ENCODE measurements at places on chromosomes 13 and 19. TPM values are rescaled to one million over a fixed set of nuclear protein-coding genes. Genes with fewer than 3 reads are reported as not detected.

DNA sequence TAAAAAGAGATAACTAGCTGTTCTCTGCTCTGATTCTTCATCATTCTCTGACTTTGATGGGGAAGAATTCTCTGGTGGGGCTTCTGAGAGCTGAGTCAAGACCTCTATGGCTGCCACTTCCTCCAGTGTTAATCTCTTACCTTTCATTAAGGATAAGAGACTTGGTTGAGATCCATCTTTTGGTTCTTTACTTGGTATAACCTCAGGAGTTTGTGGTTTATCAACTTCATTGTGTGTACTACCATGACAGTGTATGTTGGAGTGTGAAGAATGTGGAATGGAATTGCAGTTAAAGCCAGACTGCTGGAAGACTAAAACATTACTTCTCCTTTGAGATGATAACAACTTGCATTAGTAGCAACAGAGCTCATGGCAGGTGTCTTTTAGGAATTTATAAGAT is 222.0 kb downstream of the SLITRK5 start:
- no peak for DNase-seq

DNA sequence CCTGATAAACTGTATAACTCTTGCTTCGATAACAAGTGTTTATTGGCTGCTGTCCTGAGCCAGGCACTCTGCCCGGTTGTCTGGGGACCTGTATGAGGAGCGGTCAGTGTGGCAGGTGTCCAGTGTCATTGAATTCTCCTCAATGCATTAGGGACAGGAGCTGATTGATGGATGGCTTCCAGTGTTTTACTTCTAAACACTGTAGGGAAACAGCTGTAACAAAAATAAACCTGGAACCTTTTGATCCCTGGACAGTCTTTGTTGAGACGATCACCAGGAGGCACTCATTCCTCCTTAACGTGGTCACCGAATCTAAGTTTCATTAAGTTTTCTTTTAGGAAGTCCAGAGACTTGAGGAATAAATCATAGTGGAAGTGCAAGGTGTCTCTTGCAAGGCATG is 17.9 kb downstream of the UBAC2 start:
- no peak for DNase-seq

The ZNF329 gene
- 1.9 TPM for total RNA-seq

The IRGC gene
- not detected for total RNA-seq

DNA sequence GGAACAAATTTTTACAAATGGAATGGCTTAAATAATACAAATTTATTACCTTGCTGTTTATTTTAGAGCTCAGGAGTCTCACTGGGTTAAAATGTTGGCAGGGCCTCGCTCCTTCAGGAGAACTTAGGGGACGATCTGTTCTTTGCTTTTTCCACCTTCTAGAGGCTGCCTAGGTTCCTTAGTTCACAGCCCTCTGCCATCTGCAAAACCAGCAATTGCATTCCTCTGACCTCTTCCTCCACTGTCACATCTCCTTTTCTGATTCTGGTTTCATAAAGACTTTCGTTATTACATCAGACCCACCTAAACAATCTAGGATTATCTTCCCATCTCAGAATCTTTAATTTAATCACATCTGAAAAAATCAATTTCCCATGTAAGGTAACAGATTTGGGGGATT is 249.6 kb upstream of the SPRY2 start:
- DNase-seq: no peak

DNA sequence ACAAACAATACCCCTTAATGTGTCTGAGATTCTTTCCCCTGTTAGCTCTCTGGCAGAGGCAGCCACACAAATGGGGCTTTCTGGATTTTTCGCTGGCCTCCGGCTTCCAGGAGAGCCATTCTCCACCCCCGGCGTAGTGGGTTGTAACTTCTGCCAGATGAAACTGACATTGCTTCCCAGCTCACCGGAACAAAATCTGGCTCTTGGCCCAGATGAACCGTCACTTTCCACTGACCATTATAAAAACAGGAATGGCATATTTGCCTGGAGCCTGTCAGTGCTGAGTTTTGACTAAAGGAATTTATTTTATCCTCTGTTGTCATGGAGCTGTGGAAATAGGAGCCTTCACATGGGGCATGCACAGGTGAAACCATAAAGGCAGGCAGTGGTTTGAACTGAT is 120.6 kb upstream of the GPR12 start:
- no peak for DNase-seq

GRCh38 chr13:21901811-21902708 is 231.2 kb downstream of the FGF9 start:
- no peak for DNase-seq

DNA sequence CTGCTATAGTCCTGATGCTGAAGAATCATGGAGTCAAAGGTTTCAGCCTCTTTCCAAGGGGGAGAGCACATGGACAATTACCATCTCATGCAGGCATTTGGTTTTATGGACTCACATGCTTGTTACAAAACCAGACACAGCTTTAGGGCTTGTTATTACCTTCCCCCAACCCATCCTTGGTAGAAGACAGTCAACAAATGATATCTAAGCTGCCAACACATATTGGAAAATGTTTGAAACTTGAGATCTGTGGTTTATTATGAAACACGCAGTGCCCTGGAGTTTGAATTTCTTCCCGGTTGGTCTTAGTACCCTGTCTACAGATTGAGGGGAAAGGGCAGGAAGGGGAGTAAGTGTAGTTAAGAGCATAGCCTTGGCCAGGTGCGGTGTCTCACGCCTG is 12.5 kb upstream of the CYP2A6 start:
- DNase-seq: no peak

The NLRP5 gene
- total RNA-seq: not detected

The ZNF546 gene
- 6.1 TPM for total RNA-seq

The ZNF649 gene
- total RNA-seq: 12.3 TPM

DNA sequence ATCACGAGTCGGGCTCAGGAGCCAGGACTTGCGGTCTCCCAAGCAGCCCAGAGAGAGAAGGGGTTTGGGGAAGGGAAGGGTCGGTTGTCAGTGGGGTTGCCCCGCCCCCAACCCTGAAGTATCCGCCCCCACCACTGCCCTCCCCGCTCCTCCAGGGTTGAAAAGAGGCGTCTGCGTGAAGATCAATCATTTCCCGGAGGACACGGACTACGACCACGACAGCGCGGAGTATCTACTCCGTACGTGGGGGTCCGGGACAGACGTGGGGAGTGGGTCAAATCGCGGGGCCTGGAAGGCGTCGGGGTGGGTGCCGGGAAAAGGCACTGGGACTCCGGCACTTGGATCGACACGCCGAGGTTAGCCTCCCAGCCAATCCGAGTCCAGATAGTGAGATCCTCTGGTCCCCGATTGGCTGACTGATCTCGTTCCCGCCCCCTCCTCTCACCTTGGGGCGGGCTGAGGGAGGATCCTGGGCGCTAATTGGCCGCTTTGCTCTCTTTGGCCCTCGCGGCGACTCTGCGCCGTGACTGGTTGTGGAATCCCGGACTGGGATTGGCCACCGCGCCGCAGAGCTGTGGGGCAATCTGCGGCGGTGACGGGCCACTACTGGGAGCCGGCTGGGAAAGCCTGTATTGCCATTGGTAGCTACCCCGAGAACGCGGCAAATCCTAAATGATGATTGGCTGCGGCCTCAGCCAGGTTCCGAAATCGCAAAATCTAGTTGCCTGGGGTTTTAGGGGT is 13.3 kb upstream of the CACNG6 start:
- DNase-seq: no peak

DNA sequence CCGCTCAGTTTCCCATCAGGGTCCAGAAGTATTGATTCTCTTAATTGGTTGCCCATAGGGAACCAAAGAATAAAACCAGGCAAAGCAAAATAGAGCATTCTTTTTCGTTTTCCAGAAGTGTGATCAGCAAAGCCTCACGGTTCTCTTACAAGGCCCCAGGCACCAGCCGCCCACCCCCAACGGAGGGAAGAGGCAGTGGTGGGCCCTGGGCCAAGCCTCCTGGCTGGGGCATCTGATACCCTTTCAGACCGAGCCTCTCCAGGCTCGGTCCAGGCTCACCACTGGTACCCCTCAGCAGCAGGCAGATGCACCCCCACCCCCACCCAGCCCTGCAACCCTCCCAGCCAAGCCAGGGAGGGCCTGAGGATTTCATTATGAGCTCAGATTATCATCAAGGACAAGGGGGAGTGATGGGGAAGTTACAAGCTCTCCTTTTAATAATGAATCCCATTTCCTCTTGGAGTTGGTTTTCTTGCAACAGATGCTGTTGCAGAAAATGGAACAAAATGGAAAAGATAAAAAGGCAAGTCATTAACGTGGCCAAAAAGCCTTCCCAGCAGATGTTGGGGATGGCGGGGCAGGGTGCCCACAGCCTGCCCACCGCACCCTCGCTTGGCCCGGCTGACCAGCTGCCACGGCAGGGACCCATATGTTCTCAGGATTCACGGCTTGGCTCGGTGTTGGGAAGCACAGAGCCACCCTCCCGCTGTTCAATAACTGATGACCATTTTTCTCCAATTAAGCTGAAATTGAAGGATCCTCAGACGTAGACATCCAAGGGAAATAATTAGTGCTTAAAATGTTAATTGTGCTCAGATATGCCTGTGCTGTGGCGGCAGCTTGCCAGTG is 45.9 kb upstream of the KCTD15 start:
- no peak for DNase-seq

The VN1R4 gene
- total RNA-seq: not detected

GRCh38 chr13:30934381-30934780 is 1.9 kb downstream of the TEX26 start:
- no peak for DNase-seq

The DUS3L gene
- total RNA-seq: 85.9 TPM

- DNase-seq: no peak
Measured at GRCh38 chr13:51067210-51067701, 43.8 kb downstream of the C13orf42 start.

The TMIGD2 gene
- 13.2 TPM for total RNA-seq

DNA sequence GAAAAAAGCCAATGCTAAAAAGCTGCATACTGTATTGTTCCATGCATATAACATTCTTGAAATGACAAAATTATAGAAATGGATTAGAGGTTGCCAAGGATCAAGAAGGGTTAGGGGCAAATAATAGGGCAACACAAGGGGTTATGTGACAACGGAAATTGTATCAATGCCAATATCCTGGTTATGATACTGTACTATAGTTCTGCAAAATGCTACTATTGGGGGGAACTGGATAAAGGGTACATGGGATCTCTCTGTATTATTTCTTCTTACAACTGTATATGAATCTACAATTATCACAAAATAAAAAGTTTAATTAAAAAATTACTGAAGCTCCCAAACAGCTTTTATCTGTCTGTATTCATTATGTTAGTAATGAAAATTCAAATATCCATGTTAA is 31.9 kb downstream of the LNX2 start:
- DNase-seq: no peak

DNA sequence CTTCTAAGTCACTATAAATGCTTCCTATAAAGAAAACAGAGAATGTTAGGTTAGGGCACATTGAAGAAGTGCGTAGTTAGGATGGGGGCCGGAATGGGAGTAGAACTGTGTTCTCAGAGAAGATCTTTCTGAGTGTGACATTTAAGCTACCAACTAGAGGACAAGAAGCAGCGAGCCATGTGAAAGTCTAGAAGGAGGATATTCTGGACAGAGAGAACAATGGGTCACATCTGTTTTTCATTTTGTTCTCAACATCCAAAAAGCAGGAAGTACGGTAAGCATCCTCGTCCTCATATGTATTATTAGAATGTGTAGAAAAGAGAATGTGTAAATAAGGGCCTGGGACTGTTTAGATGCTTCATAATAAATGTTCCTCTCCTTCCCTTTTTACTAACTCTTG is 44.5 kb upstream of the PARP4 start:
- DNase-seq: no peak

The FCHO1 gene
- 93.6 TPM for total RNA-seq

DNA sequence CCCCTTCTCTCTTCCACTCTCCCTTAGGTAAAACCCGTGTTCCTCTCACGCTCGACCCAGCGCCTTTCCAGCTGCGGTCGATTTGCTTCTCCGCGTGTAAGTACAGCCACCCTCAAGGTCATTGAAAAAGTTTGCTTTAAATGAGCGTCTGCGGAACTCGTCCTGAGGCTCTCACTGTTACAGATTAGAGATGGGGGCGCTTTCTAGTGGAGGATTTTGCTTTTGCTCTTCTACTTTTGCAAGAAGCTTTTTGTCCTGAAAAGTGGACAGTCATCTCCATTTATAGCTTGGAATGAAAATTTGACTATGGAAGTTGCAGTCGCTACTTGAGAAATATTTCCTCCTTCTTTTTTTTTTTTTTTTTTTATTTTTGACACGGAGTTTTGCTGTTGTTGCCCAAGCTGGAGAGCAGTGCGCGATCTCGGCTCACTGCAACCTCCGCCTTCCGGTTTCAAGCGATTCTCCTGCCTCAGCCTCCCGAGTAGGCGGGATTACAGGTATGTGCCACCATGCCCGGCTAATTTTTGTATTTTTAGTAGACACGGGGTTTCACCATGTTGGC is 595 bp upstream of the RAB20 start:
- DNase-seq: no peak

GRCh38 chr19:39413272-39413910 is 922 bp downstream of the PLEKHG2 start:
- DNase-seq: no peak

- no peak for DNase-seq
Measured at GRCh38 chr13:74661851-74662250, 527.6 kb upstream of the KLF12 start.

DNA sequence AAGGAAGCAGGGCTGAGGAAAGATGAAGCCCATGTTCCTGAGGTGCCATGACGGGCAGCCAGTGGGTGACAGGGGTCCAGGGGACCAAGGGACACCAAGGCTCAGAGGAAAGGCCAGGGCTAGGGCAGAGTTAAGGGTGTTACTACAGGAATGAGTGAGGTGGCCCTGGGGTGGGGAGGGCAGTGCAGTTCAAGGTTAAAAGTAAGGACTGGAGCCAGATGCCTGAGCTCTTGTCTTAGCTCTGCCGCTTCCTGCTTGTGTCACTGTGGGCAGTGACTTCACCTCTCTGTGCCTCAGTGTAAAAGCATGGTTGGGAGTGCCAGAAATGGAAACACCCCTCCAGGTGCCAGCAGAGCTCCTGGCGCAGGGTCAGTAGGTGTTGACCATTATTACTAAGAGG is 4.9 kb upstream of the ETV2 start:
- DNase-seq: no peak

- DNase-seq: no peak
Measured at GRCh38 chr13:66675620-66676019, 554.5 kb downstream of the PCDH9 start.

The SIGLEC12 gene
- total RNA-seq: 0.54 TPM

- DNase-seq: no peak
Measured at GRCh38 chr19:4456843-4457653, 546 bp downstream of the UBXN6 start.

The KCNN4 gene
- 185 TPM for total RNA-seq

DNA sequence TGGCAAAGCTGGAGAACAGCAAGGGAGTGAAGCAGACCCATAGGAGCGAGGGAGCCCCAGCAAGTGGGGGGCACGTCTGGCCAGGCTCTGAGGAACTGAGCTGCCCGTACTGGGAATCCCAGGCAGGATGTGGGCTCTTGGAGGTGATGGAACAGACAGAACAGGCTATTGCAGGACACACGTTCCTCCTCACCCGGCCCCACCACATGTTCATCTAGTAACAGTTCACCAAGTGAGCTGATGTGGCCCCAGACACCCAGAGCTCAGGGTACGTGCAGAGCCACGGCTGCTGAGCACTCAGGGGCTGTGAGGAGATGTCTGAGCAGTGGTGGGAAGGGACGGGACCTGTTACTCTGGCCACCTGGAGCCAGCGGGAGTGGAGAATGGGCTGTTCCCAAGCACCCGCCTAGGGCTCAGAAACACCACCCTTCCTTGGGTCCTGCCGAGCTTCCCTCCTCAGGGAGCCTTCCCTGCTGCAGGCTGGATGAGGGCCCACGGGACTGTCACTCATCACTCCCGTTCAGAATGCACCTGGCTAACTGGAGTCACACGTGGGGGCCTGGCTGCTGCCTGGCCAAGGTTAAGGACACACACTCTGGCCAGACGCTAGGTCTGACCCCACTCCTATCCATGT is 18.4 kb downstream of the ELL start:
- DNase-seq: no peak
